ENCODE measurements at places on chromosomes 1 and 21. TPM values are rescaled to one million over a fixed set of nuclear protein-coding genes. Genes with fewer than 3 reads are reported as not detected.
A peak's percentile ranks its signal among the peaks of the same experiment; 100 is the strongest.

- peak; percentile 34 for DNase-seq
Measured at GRCh38 chr1:205568469-205569361, 63.1 kb downstream of the ELK4 start.

The PLA2G4A gene
- total RNA-seq: not detected

- DNase-seq: peak; percentile 88
Measured at GRCh38 chr1:222654849-222655248, 37.0 kb downstream of the MIA3 start.

The LCE3A gene
- not detected for total RNA-seq

The MNDA gene
- not detected for total RNA-seq

GRCh38 chr1:183214021-183214970 lies 28.2 kb downstream of the LAMC2 start:
- DNase-seq: no peak

- no peak for DNase-seq
Measured at GRCh38 chr1:208587110-208587509, 342.9 kb upstream of the PLXNA2 start.
